ENCODE measurements at places on chromosomes 13 and 19.

- no peak for DNase-seq
These were observed 599 bp upstream of the F10 start for GRCh38 chr13:113121928-113122471.

- DNase-seq, result no peak
These were observed 47.4 kb downstream of the STOML3 start for GRCh38 chr13:38943231-38943630.

DNA sequence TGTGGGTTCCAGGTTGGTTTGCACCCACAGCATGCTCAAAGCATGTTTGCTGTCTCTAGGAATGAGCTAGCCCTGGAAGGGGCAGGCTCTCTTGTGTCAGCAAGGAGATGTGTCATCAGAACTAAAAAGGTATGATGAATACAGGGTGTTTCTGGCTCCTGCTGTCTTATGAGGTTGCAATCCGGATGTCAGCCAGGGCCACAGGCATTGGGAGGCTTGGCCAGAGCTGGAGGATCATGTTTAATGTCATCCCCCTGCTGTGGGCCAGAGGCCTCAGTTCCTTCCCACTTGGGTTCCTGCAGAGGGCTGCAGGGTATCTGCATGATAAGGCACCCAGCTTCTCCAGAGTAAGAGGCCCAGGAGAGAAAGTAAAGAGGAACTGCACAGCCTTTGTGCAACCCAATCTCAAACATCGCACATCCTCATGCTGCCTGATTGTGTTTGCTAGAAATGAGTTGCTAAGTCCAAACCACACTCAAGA is 193.6 kb downstream of the COL4A1 start:
- DNase-seq, result no peak

GRCh38 chr13:50709058-50709457 is 134.4 kb downstream of the DLEU7 start:
- no peak for DNase-seq

GRCh38 chr13:34104853-34105252 is 286.9 kb downstream of the RFC3 start:
- no peak for DNase-seq

GRCh38 chr13:21517576-21517975 is 58.5 kb upstream of the ZDHHC20 start:
- DNase-seq, result no peak

- DNase-seq, result no peak
These were observed 22.0 kb upstream of the GJB6 start for GRCh38 chr13:20254076-20254475.

DNA sequence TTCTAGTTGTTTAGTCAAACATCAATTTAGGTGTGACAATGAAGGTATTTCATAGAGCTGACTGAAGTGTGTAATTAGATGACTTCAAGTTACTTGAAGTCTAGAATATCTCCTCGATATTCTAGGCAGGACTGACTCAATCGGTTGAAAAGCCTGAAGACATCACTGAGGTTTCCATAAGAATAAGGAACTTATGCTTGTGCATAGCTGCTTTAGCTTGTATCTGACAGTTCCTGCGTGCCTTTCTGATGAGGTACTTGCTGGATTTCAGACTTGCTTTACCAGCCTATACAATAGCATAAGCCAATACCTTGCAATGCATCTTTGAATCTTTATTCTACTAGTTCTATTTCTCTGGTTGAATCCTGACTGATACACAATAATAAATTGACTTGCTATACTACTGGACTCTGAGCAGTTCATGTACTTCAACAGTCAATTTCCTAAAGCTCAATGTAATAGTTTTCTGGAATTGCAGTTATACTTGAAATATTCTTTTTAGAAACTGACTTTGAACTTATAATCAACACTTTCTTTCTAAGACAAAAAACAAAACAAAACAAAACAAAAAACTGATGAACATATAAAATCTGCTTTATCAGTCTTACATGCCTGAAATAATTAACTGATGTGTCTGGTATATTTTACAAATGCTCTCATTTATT is 1534.8 kb downstream of the SLITRK5 start:
- DNase-seq, result no peak

- DNase-seq, result no peak
These were observed 79.5 kb downstream of the COG6 start for GRCh38 chr13:39734952-39735351.

DNA sequence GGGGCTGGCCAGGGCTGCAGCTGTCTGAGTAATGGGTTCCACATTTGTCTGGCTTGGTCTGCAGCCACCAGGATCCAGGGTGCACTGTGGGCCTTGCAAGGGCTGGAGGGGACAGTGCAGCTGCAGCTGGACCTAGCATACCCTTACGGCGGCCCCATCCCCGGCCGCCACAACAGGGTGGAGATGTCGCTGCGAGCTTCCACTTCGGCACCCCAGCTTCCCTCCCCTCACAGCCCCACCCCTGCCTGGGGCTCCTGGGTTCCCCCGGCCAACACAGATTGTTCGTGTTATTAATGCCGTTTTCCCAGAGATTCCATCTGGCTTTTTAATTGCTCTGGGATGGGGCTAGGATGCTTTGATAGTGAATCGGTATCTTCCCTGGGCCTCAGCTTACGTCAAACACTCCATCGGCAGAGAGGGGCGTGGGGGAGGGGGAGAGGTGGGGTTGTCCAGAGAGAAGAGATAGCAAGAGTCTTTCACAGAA is 5.8 kb downstream of the CEBPA start:
- DNase-seq, result no peak

DNA sequence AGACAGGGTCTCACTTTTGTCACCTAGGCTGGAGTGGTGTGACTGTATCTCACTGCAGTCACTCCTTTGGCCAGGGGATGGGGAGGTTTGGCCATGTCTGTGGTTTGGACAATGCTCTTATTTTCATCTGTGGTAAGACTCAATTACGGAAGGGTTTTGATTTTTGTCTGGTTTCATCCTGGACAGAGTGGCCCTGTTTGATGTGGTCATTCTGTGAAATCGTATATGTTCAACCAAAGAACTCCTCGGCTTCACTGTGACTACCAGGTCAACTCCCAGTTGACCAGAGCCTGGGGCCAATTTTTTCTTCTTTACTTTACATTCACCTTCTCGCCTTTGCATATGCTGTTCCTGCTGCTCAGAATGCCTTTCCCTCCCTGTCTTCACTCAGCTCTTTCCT is 6.8 kb upstream of the CCDC124 start:
- no peak for DNase-seq

DNA sequence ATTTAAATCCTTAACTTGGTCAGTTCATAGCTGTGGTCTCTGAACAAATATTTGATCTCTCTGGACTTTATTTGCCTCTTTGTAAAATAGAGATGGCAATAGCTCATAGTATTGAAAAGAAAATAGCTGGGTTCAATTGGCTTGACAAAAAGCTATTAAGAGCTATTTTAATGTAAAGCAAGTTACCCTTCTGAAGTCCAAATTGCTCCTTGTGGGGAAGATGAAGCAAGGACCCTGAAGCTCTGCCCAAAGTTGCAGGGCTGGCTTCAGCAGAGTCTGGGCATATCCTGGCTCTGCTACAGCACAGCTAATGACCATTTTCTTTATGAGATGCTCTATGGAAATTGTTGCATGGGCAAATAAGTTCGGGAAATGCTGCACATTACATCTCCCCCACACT is 484.5 kb downstream of the TDRD3 start:
- DNase-seq, result no peak

DNA sequence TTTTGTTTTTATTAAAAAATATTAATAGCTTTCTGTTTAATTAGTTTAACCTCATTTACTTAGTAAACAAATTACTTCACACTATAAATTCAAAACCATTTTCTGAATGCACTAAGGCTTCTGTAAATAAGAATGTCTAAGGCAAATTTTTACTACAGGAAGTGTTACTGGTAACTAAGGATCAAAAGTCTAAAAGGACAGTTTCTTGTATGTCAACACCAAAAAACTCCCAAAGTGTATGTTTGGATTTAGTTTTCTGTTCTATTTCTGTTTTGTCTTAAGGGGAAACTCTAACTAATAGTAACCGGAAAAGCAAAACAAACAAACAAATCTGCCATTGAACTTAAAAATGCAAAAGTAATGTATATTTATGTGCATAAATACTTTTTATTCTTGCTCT is 24.7 kb downstream of the PRR20E start:
- no peak for DNase-seq

DNA sequence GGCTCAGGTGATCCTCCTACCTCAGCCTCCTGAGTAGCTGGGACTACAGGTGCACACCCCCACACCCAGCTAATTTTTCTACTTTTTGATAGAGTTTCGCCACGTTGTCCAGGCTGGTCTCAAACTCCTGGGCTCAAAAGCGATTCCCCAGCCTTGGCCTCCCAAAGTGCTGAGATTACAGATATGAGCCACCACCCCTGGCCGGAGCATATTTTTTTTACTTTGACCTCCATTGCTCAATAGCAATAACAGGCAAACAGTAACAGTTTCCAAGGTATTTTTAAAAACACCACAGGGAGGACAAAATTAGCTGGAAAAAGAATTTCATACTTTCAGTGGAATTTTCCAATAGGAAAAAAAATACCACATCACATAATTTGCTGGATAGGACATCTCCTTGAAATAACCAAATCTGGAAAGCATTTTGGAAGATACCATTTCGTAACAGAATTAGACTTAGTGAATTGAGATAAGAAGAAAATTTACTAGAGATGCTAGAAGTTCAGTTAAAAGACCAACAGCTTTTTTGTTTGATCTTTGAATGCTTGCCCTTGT is 5.2 kb downstream of the DUXA start:
- DNase-seq, result no peak

DNA sequence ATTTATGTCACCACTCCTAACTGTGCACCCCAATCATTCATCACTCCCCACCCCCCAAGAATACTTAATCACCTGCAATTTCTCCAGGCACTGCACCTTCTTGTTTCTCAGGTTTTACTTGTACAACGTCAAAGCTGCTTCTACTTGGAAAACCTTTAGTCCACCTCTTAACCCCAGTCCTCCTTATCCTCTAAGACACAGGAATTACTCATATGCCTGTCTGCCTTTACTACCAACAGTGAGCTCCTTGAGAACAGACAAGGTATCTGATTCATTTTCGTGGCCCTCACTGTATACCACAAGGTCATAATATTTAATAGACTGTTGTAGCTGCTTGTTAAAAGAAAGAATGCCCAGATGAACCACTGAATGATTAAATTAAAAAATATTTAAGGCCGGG is 21.0 kb upstream of the NDFIP2 start:
- DNase-seq, result no peak

DNA sequence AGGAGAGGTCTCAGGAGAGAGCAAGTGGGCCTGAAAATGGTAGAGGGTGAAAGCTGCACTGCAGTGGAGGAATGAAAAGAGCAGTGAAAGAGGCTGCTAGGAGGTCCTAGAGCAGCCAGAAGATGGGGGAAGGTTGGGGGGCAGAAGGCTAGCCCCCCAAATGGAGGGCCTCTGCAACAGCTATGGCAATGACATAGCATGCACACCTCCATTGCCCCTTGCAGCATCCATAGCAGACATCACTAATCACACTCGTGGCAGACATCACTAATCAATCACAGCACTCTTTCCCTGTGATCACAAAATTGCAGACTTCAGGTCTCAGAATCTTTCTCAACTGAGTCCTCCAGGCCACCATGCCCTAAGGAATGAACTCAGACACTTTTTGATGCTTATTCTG is 21.9 kb downstream of the CCL25 start:
- DNase-seq, result no peak

DNA sequence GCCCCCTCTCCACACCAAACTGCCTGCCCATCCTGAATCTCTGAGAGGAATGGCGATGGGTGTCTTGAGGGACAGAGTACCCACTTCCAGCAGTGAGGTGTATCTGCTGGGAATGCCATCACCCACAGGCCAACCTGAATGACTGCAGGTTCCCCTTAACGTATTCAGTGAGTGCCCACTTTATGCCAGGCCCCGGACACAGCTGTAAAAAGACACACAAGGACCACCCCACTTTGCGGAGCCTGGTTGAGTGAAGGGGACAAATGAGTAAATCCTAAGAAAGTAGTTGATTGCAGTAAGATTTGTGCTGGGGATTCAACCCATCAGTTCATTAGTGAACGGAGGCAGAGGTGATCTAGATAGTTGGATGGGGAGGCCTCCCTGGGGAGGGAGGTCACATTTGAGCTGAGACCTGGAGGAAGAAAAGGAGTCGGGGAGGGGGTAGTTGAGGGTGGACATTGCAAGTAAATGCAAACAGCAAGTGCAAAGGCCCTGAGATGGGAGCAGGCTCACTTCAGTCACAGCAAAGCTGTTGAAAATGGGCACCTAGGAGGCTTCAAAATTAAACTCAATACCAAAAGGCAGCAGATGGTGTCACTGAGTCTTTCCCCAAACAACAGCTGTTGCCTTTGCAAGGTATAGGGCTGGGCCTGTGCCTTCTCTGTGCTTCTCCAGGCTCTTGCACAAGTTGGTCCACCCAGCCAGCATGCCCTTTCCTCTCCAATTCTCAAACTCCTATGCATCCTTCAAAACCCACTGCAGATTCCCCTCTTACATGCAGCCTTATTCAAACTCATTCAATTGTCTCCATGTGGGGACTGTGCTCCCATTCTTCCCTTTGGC is 4.3 kb downstream of the GDF15 start:
- DNase-seq, result no peak

- DNase-seq, result no peak
These were observed 818.4 kb downstream of the DIAPH3 start for GRCh38 chr13:59345311-59345710.

DNA sequence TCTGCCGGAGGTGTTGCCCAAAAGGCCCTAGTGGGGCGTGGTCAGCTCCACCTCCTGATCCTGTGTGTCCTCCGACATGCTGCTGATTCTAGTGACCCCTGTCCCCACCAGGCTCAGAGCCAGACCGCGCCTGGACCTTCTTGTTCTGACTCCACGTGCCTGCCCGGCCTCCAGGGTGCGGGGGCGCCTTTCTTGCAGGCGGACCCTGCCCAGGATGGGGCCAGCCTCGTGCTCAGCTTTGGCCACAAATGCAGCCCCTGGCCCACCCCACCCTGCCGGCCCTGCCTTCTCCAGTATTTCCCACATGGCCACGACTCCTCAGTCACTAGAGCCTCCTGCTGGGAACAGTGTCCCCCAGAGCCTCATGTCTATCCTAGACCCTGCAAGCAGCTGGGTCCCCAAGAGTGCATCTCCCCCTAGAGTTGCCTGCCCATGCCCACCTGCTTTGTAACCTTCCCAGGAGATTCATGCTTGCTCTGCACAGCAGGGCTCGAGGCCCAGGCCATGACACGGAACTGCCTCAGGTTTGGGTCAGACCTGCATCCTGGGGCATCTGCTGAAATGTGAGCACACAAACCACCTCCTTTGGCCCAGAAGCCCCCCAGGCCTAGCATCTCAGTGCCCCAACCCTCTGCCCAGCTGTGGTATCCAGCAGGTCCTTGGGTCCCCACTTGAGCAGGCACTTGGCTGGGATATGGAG is 27.0 kb downstream of the TMEM161A start:
- DNase-seq, result no peak

GRCh38 chr19:30084390-30084819 is 142.4 kb downstream of the URI1 start:
- no peak for DNase-seq

DNA sequence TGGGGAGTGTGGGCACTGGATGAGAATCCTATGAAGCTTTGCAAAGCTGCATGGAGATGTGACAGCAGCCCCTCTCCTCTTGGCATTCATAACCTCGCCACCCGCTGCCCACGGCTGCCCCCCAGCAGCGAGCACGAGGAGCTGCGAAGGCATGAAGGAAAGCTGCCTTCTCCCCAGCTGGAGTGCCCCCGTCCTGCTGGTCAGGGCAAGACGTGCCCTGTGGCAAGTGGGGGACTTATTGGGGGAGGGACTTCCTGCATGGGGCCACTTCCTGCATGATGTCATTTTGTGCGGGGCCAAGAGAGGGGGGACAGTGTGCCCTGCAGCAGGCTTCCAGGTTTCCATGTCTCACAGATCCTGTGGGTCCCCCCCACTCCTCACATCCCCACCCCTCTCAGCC is 85.9 kb downstream of the TSHZ3 start:
- DNase-seq, result no peak

All from progenitor cell of endocrine pancreas (in vitro differentiated cells).